Non-pigmented ciliary epithelial cell (primary cell): ENCODE measurements at places on chromosomes 4 and X.

DNA sequence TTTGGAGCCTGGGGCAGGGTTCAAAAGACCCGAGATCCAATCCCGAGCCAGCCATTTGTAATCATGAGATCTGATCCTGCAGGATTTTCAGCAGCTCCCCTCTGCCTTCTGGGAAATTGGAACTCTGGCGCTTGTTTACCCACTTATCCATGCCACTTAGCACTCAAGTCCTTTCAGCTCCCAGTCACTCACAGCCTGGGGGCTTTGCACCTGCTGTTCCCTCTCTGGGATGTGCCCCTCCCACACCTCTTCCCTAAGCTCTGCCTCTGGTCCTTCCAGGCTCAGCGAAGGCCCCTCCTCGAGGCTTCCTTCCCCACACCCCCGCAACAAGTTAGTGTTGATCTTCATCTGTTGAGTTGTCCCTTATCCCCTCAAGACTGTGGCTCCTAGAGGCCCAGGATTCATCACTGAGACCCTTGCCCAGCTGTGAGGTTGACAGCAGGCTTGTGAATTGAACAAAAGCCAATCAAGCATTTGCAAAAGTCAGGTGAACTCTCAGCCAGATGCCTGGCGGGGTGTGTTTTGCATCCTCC lies 99.1 kb upstream of the AFAP1 start:
- no peak for DNase-seq

GRCh38 chrX:97167333-97167732 lies 283.6 kb downstream of the RPA4 start:
- no peak for DNase-seq

DNA sequence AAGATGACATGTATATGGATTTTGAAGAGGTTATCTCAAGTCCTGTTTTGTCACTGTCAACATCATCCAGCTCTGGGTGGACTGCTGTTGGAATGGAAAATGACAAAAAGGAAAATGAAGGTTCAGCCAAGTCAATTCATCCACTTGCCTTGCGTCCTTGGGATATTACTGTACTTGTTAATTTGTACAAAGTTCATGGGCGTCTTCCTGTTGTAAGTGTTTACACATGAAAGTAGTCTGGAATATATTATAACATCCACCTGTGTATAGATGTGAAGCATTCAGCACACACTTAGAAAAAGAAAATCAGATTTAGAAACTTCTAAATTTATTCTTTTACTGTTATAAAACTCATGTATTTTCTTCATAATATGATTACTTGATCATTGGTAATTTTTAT lies 67.2 kb downstream of the BLTP1 start:
- DNase-seq: no peak

GRCh38 chr4:53196882-53197771 lies 168.7 kb downstream of the SCFD2 start:
- peak; percentile 55 for DNase-seq

DNA sequence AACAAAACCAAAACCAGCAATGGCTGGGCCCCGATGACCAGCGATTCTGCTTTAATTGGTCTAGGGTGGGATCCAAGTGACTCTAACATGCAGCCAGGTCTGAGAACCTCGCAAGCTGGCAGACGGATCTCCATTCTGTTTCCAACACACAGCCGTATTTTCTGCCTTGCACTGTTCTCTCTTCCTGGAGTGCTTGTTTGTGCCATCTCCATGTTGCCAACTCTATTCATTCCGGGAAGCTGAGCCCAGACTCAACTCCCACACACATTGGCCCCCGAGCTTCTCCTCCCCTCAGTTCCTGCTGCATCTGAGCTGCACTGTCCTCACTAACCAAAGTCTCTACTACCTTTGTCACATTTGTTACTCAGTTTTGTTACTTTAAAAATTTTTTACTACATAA lies 35.6 kb downstream of the GEMIN8 start:
- no peak for DNase-seq

GRCh38 chr4:78551420-78552351 lies at the start of gene ANXA3:
Gene ANXA3, plus strand, starts transcription at chr4:78551770. Its CDS starts 2,704 bp downstream, at chr4:78554474.
- no peak for DNase-seq

GRCh38 chr4:151961456-151961855 lies 200.6 kb upstream of the GATB start:
- no peak for DNase-seq

- no peak for DNase-seq
Measured at GRCh38 chr4:81084634-81085033, 54.1 kb downstream of the BMP3 start.

- DNase-seq: no peak
Measured at GRCh38 chr4:131061734-131062133, 1965.8 kb downstream of the C4orf33 start.

DNA sequence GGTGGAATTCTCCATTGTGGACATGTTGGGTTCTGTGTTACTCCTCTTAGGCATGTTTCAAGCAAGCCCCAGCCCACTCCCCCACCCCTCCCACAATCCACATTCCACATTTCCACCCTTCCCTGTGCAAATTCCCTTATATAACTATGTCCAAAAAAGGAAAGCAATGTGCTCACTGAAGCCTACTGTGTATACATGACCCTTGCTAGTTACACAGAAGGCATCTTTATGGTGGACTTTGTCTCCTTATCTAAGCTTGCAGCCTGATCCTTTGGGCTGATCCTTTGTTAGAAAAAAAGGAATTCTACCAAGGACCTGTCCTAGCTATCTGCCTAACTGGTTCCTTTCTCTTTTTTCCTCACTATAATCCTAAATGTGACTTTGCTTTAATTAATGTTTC lies 796.8 kb downstream of the NLGN4X start:
- DNase-seq: no peak

DNA sequence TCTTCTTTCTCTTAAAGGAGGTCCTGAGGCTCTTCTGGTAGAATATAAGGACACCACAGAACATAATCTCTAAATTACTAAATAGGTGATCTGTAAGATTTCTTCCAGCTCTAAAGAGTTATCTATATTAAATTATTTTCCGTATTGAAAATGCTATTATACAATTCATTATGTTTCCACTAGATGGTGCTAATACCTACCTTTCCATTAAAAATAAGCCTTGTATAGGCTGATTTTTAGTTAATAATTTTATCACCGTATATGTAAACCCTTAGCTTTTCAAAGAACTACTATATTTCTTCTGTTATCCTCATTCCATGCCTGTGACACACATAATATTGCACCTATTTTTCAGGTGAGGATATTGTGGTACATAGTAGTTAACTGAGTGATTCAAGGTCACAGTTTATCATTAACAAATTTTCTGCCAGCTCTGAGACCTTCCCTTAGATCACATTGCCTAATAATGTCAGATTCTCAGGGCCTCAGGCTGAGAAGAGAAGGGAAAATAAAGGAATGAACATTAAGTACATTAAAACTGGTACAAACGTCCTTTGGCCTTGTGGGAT lies 138.8 kb downstream of the TEX11 start:
- DNase-seq: no peak

- DNase-seq: no peak
Measured at GRCh38 chrX:24498975-24499374, 33.9 kb downstream of the PDK3 start.

GRCh38 chrX:110699109-110699508 lies 96.5 kb downstream of the CHRDL1 start:
- DNase-seq: peak; percentile 3

- no peak for DNase-seq
Measured at GRCh38 chr4:2942532-2943363, 20.5 kb downstream of the NOP14 start.

- peak; percentile 67 for DNase-seq
Measured at GRCh38 chr4:6732441-6733357, 16.7 kb downstream of the BLOC1S4 start.
